Testis (tissue), 5 donors: ENCODE measurements at places on chromosomes 11 and 22. TPM values are rescaled to one million over a fixed set of nuclear protein-coding genes. Genes with fewer than 3 reads are reported as not detected.

NPAS4 gene
- total RNA-seq: 0.50 TPM

TBC1D22A gene
- total RNA-seq: 28.5 TPM

C22orf31 gene
- 10.9 TPM for total RNA-seq

TLCD5 gene
- total RNA-seq: 14.0 TPM

C11orf42 gene
- total RNA-seq: 10.1 TPM

OR6A2 gene
- total RNA-seq: 2.6 TPM

PLAAT4 gene
- total RNA-seq: 9.8 TPM

POTEH gene
- total RNA-seq: 57.6 TPM

TRIM51G gene
- not detected for total RNA-seq

CNGA4 gene
- 7.9 TPM for total RNA-seq

TPBGL gene
- total RNA-seq: 8.1 TPM

SEC14L2 gene
- 2.2 TPM for total RNA-seq
